ENCODE measurements at places on chromosomes 7 and 10. TPM values are rescaled to one million over a fixed set of nuclear protein-coding genes. Genes with fewer than 3 reads are reported as not detected.

The SLC26A3 gene
- not detected for polyA plus RNA-seq

The RBM20 gene
- 1.6 TPM for polyA plus RNA-seq

The LIPJ gene
- polyA plus RNA-seq: 0.09 TPM

The RBP4 gene
- polyA plus RNA-seq: 0.34 TPM

The SAMD9L gene
- 18.7 TPM for polyA plus RNA-seq

DNA sequence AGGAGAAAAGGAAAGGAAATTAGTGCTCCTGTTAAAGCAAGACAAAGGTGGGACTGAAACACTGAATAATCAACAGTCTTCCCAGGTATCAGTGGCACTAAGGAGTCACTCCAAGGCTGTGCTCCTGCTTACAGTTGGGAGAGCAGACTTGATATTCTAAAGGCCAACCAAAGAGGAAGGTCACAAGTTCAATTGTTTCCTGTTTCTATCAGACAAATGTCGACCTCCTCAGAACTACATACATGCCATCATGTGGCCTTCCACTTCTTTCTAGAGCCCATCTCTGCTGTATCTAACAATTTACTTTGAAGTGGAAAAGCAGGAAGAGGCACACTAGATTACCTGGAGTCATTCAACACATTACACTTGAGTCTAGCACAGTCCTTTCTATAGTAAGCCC lies 3.4 kb downstream of the ZNF239 start:
- DNase-seq: no peak

DNA sequence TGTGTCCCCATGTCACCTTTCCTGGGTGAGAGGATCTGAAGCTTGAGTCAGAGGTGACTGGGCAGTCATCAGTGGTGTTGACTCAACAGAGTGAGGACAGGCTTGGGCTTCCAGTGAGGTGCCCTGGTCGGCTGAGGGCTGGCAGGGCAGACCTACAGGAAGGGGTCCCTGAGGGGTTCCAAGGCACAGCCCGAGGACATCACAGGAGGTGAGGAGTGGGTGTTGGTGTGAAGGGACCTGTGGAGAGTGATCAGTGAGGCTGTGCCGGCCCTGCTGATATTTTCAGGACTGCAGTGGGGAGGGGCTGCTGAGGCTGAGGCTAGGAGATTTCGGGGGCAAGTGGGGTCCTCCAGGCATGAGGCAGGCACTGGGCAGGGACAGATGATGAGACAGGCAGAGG lies 545.5 kb downstream of the TCERG1L start:
- no peak for DNase-seq

DNA sequence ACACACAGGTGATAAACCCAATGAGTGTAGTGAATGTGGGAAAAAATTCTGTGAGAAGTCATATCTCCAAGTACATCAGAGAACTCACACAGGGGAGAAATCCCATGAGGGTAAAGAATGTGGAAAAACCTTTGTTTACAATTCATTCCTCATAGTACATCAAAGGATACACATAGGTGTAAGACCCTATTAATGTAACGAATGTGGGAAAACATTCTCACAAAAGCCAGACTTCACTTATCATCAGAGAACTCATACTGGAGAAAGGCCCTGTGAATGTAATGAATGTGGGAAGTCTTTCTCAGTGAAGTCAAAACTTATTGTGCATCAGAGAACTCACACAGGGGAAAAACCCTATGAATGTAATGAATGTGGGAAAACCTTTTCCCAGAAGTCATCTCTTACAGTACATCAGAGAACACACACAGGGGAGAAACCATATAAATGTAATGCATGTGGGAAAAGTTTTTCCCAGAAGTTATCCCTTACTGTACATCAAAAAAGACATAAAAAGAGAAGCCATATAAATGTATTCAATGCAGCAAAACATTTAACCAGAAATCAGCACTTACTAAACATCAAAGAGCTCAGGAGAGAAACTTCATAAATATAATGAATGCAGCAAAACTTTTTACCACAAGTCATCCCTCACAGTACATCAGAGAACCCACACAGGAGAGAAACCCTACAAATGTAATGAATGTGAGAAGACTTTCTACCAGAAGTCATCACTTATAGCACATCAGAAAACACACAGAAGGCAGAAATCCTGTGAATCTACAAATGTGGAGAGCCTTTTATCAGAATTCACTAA lies 49.8 kb downstream of the ZNF239 start:
- no peak for DNase-seq

Measured in right lung (tissue), 10 donors.